ENCODE measurements at places on chromosomes 16 and 17.

DNA sequence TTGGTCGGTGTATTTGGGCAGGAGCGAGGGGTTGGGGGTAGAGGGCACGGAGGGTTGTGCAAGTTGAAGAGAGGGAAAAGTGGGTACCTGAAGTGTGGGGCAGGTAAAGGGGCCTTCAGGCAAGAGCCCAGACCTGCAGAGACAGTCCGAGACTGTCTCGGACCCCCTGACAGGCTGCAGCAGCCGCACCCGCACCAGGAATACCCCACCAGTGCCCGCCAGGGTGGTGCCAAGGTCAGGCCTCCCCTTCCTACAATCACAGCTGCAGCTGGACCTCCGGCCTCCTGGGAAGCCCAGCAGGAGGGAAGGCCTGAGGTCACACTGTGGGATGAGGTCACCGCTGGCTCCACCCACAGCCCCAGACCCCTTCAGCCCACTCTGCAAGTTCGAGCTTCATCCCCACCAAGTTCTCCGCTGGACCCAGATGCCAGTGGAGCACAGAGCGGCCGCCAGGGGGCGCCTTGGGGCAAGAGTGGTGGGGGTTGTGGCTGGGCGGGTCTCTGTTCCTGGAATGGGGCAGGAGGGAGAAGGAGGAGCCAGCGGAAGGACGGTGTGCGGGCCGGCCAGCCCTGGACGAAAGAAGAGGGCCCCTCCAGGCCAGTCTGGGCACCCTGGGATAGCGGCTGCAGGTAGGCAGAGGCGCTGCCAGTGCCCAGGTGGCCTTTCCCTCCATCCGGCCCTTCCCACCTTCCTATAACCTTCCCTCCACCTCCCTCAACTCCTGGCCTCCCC, at the start of gene HSD3B7:
TSS of gene HSD3B7 (plus strand) at position 539 of the 732 bp plus-strand sequence. CDS start 452 bp downstream, outside the sequence.
- DNase-seq, result peak; percentile 97

DNA sequence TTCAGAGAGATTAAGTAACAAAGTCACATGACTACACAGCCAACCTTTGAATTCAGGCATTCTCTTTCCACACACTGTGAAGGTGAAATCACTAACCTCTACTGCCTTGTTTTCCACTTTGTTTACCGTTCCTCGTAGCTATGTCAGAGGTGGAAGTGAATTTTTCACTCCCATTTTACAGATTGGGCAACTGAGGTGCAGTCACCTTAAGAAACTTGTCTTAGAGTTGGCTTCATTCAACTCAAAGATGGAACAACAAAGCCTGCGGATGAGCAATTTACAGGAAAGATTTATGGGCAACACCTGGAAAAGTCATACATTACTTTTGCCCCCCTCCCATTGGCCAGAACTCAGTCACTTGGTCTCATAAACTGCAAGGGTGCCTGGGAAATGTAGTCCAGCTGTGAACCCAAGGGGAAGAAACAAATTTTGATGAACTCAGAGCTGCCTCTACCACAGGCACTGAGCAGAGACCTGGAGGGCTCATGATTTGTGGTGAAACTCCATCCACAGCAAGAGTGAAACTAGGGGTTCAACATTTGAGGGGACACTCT, 784.6 kb upstream of the EEF2KMT start:
- DNase-seq, result no peak

GRCh38 chr16:426115-426905, 861 bp downstream of the RAB11FIP3 start:
- DNase-seq, result no peak

DNA sequence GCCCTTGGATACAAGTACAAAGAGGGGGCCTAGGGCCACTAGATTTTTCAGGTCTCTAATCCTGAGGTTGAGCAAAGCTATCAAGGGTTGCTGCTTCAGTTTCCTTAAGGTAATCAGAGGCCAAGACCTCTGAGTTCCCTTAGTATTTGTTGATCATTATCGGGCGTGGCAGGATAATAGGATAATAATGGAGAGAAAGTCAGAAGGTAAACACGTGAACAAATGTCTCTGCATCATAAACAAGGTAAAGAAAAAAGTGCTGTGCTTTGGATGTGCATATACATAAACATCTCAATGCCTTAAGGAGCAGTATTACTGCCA, 41.5 kb upstream of the YPEL2 start:
- no peak for DNase-seq

DNA sequence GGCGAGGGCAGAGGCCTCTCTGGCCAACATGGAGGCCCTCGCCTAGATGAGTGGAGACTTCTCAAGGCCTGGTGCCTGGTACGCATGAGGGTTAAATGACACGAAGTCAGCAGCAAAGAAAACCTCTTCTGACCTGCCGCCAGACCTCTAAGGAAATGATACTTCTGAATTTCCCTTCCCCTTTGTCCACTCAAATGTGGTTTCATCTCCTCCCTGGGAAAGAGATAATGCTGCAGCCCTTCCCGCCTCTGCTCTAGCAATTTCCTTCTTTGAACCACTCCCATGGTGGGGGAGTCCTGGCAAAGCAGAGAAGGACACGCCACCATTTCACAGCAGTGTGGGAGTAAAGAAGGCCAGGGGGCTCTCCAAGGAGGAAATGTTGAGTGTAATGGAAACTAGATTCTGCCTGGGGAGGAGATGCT, 65.7 kb upstream of the BCAR1 start:
- no peak for DNase-seq

DNA sequence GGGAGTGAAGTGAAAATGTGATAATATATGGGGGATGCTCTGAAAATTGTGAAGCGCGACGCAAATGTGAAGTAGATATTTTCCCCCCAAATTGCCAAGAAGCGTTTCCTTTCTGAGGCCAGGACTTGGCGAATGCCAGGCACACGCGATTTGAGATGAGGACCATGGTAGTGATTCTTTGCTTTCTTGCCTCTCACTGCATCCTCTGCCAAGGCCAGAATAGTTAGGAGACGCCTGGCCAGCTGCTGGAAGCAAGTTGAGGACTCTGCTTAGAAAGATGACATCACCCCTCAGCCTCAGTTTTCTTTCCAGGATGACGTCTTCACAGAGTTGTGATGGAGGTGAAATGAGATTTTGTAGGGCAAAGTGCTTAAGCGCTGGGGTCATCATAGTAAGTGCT, 25.9 kb downstream of the PIPOX start:
- no peak for DNase-seq

GRCh38 chr16:86228713-86229112, 281.6 kb upstream of the FOXF1 start:
- no peak for DNase-seq

GRCh38 chr16:15701975-15702970, 52.2 kb downstream of the NDE1 start:
- no peak for DNase-seq

GRCh38 chr16:986925-987582, 5.5 kb downstream of the SOX8 start:
- DNase-seq, result no peak

- no peak for DNase-seq
Measured at GRCh38 chr16:88276591-88276990, 106.2 kb upstream of the ZNF469 start.

DNA sequence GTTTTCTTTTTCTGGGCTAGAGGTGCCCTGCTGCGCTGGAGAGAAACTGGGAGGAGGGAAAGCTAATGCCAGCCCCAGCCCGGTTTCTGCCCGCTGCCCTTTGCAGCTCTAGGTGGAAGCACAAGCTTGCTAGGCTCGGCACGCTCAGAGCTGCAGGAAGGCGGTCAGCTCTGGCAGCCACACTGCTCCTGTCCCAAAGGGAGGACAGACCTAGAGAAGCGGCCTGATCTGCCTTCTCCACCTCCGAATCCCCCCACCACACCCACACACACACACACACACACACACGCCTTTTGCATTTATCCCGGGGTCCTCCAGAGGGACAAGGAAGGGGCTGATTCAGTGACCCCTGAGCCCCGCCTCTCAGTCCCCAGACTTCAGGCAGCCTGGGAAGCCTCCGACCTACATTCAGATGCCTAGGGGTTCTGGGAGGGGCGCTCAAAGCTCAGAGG, 418.1 kb downstream of the SOX9 start:
- no peak for DNase-seq

DNA sequence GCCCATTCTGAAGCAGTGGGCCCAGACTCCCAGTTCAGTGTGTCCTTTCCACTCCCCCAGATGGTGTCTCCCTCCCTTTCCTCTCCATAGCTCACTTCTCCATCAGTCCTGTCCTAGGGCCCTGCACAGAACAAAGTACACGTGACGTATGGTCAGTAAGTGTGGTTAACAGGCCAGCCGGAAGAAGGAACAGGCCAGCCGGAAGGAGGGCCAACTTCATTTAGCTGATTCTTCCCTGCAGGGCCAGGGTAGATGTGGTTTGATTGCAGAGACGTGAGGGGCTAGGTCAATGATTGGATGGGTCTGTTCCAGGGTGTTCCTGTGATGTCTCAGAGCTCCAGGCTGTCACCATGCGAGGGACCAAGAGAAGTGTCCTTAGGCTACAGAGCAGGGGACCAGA, 28.9 kb upstream of the SPPL2C start:
- DNase-seq, result no peak

- peak; percentile 65 for DNase-seq
Measured at GRCh38 chr17:79612468-79613194, 1.8 kb upstream of the RBFOX3 start.

DNA sequence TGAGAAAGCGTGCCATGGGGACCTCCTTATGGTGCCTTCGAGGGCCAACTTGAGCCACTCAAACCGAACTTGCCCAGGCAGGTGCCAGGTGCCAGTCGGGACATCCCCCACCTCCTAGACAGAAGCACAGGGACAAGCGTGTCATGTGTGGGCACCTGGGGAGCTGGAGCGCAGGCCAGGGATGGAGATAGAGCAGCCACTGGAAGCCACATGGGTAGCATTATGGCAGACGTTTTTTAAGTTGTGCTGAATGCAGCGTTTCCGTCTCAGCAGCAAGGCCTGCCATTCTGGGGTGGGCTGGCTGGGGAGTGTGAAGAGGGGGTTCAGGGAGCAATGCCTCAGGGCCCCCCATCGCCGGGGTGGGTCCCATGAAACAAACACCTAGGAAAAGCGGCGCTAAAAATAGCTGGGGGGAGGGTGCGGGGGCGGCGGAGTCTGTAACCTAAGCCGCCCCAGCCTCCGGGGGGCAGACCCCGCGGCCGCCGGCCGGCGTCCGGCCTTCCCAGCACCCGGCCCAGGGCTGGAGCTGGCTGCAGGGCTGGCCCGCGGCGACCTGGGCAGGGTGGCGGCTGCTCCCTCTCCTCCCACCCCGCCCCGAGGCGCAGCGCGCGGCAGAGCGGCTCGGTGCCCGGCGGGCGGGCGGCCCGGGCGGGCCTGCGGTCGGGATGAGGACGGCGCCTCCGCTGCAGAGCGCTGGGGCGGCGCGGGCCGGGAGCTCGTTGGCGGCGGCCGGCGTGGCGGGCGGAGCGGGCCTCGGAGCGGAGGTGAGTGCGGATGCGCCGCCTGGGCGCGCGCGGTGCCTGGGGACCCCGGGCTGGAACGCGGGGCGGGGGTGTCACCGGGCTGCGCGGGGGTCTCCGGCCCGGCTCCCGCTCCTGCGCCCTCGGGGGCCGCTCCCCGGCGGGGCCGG, at the start of gene ZNF469:
TSS of gene ZNF469 (plus strand) at position 469 of the 910 bp plus-strand sequence. CDS start 44,512 bp downstream, outside the sequence.
- no peak for DNase-seq

DNA sequence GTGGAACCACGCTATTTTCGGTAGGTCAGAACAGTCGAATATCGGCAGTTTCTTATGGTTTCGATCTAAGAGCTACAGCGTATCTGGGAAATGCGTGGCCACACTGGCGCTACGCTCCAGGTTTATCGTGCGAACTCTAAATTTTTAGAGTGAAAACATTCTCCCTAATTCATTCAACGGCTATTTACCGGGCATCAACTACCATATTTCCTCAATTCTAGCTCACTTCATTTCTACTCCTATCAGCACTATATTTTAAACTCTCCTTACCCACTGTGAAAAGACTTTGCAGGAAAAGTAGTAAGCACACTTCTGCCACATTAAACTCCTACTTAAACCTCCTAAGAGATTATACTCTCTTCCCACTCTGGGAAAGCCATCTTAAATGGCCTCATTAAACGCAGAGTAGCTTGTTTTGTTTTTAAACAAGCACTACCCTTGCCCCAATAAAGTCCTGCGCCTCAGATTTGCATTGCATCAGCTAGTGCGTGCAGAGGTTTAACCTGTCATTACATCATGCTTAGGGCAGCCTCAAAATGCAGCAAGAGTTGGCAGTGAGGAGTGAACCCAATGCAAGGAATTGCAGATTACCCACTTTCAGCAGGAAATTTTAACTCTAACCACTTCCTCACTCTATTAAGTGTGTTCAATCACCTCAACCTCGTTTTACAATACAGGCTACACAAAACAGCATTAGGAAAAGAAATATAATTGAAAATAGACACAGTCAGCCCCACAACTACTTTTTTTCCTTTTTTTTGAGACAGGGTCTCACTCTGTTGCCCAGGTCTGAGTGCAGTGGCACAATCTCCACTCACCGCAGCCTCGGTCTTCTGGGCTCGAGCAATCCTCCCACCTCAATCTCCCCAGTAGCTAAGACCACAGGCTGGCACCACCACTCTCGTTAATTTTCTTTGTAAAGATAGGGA, 18.8 kb downstream of the SIAH1 start:
- no peak for DNase-seq

GRCh38 chr17:51643702-51644490, 383.6 kb downstream of the UTP18 start:
- DNase-seq, result no peak

GRCh38 chr17:42311240-42312034, 23.1 kb downstream of the STAT5A start:
- no peak for DNase-seq

GRCh38 chr16:82389956-82390650, 220.1 kb upstream of the MPHOSPH6 start:
- DNase-seq, result no peak

- DNase-seq, result no peak
Measured at GRCh38 chr16:27240948-27241531, 27.5 kb downstream of the NSMCE1 start.

DNA sequence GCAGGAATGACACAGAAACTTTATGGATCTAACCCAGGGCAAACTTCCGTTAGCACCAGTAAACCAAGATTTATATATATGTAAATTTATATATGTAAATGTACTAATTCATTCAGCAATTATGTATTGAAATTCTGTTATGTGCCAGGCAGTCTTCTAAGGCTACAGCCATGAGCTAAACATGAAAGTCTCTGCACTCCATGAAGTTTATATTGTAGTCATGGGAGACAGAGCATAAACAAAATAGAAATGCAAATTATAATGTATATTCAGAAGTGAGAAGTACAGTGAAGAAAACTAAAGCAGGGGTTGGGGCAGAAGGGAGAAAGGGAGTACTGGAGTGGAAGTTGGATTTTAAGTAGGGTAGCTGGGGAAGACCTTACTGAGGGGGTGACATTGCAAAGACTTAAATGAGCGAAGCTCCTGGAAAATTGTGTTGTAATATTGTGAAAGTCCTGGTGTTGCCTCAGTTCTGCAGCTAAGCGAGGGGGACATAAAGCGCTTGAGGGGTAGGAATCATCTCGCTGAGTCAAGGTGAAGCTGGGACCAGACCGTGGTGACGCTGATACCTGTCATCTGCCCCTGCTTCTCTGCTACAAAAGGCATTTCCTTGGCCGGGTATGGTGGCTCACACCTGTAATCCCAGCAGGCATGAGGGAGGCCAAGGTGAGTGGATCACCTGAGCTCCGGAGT, 64.8 kb downstream of the YPEL2 start:
- no peak for DNase-seq

Measured in GM12892 (cell line).